ENCODE measurements at places on chromosomes 4 and X. TPM values are rescaled to one million over a fixed set of nuclear protein-coding genes. Genes with fewer than 3 reads are reported as not detected.
A peak's percentile ranks its signal among the peaks of the same experiment; 100 is the strongest.

ANKRD50 gene
- 11.7 TPM for total RNA-seq

TMEM35A gene
- 0.19 TPM for total RNA-seq

GLRB gene
- 3.3 TPM for total RNA-seq

TMPRSS11A gene
- total RNA-seq = not detected

TMA16 gene
- 18.3 TPM for total RNA-seq

TLR2 gene
- 81.6 TPM for total RNA-seq

DGKK gene
- total RNA-seq = not detected

DGAT2L6 gene
- not detected for total RNA-seq

MGARP gene
- 0.39 TPM for total RNA-seq

SOD3 gene
- total RNA-seq = 128 TPM

ANKRD17 gene
- 65.8 TPM for total RNA-seq

SHROOM2 gene
- 0.58 TPM for total RNA-seq

EMCN gene
- 30.0 TPM for total RNA-seq

DNA sequence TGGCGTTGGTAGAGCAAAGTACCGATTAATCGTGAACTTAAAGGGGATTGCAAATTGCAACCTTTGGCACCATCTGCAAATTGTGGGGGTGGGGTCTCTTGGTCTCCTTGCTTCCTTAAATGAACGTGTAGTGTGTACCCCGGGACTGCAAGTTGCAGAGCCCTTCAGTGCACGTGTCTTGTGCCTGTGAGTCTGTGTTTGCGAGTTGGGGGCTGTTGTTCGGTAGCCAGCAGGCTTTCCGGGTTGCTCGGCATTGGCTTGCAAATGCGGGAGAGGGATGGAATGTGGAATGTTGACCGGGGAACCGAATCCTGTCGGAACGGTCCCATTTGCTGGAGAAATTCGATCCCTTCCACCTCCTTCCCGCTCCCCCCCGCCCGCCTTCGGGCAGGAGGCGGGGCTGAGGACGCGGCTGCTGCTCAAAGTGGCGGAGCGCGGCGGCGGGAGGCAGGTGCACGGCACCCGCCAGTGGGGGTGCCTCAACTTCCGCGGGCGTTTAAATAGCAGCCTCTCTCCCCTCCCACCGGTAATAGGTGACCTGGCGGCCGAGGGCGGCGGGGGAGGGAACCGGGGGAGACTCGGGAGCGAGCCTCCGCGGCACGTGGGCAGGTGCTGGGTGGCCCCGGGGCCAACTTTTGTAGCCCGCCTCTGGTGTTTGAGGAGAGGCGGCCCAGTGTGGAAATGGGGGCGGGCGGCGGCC, 1.5 kb downstream of the JADE1 start:
- DNase-seq = no peak

GRCh38 chrX:133745349-133745748, 240.0 kb downstream of the GPC3 start:
- DNase-seq = no peak

GRCh38 chr4:55385201-55385649, 10.5 kb upstream of the TMEM165 start:
- DNase-seq = no peak

- DNase-seq = no peak
These were observed 2184.4 kb upstream of the TENM3 start for GRCh38 chr4:180058691-180059215.

- no peak for DNase-seq
These were observed 411.2 kb downstream of the TLL1 start for GRCh38 chr4:166284221-166284620.

GRCh38 chrX:137565318-137565904, 516 bp upstream of the ZIC3 start:
- DNase-seq = no peak

- no peak for DNase-seq
These were observed 115.8 kb downstream of the VEGFC start for GRCh38 chr4:176676901-176677300.

DNA sequence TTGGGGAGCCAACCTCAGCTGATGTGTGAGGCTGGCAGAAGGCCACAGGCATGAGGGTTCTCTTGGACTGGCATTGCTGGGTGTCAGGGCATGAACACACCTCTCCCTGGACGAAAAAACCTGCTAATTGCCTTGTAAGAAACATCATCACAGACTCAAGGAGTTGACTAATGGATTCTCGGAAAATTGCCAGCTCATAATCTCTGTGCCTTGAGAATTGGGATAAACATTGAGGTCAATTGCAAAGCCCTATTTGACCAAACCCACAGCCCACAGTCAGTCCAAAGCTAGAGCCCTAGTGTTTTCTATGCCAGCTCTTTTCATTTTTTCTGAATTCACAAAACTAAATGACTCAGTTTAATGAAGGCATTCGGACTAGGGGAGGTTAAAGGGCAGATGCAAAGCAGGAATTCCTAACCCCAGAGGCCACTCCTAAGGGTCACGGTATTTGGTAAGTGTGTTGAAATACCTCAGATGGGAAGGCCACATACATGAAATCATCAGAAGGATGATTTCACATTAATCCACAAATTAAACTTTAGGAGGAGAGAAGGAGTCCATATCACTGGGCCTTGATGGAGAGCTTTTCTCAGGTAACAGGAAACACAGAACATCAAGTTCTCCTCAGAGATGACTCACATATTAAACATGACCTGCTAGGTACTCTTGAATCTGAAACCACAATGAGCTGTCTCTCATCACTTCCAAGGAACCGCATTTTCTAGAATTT, 39.0 kb upstream of the RASL11B start:
- DNase-seq = no peak

- DNase-seq = no peak
These were observed 12.4 kb downstream of the CASP6 start for GRCh38 chr4:109690690-109691410.

DNA sequence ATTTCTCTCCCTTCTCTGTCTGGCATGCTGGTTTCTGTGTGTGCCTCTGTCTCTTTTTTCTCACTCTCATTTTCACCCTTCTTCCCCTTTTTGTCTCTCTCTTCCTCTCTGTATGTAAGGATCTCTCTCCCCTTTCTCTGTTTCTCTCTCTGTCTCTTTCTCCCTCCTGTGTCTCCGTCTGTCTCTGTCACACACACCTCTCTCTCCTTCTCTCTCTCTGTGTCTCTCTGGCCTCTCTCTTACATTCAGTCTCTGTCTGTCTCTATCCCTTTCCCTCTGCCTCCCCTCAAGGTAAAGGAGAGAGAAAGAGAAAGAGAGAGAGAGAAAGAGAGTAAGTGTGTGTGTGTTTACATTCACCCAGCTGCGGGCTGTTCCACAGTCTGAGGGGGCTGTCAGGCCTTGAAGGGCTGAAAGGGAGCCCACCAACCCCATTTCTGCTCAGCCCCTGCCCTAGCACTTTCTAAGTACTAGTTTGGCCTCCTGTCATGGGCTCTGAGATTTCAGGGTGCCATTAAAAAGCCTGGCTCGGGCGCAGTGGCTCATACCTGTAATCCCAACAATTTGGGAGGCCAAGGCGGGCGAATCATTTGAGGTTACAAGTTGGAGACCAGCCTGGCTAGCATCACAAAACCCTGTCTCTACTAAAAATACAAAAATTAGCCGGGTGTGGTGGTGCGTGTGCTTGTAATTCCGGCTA, 9.6 kb upstream of the TSPYL2 start:
- DNase-seq = peak; percentile 73

- no peak for DNase-seq
These were observed 43.2 kb upstream of the TMSB15B start for GRCh38 chrX:103919270-103919637.

DNA sequence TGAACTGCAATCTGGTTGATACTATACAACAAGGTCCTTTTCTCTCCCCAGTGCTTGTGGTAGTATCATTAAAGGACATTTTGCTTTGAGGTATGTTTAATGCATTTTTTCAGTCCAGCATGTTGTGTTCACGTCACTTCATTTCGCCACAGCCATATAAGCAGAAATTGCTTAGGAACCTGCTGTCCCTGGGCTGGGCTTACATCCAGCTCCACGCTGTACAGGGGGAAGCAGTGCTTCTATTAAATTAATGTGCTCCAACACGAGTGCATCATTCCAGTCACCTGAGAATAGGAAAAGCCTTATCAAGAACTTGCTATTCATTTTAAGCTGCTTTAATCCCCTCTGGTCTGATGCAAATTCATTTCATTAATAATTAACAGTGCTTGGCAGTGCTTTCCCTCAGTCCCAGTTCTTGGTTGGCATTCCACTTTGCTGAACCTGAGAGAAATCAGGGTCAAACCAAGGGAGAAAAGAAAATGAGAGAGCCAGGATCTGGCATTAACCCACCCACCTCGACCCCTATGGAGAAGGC, 47.4 kb upstream of the PTCHD1 start:
- no peak for DNase-seq

DNA sequence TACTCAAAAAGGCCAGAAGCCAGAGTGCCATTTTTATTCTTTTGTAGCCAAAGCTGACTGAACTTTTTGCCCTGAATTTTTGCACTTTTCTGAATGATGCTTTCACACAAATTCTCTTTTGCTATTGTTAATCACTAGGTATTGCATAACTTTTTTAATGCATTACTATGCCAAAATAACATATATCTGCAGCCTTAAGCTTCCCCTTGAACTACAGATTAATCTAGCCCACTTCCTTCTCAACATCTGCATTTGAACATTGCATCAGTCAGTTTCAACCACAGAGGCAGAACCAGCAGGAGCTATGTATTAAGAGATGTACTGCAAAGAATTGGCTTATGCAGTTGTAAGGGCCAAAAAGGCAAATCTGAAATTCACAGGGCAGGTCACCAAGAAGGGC, 197.6 kb upstream of the GYPA start:
- no peak for DNase-seq

- no peak for DNase-seq
These were observed 271.8 kb downstream of the INPP4B start for GRCh38 chr4:142574306-142574705.

DNA sequence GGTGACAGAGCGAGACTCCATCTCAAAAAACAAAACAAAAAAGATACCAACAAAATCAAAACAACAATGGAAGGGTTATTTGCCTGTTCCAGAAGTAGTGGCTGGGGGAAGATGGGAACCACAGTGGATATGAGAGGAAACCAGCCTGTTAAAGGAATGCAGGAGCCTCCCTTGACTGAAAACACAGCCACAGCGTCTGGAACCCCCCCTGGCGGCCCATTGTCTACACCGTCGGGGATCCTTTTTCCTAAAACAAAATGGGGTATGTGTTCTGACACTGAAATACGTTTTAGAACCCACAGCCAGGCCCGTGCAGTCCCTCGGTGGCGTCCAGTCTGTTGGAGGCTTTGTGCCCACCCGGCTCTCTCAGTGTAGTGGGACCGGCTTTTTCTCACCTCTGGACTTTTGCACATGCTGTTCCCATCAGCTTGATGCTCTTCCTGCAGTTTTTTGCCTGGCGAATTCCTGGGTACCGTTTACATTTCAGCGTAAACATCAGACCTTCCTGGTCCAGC, 19.6 kb downstream of the PIGG start:
- DNase-seq = peak; percentile 22

GRCh38 chr4:136750897-136751296, 781.4 kb downstream of the PCDH18 start:
- DNase-seq = no peak

GRCh38 chr4:160319221-160319867, 1216.5 kb downstream of the RAPGEF2 start:
- no peak for DNase-seq

DNA sequence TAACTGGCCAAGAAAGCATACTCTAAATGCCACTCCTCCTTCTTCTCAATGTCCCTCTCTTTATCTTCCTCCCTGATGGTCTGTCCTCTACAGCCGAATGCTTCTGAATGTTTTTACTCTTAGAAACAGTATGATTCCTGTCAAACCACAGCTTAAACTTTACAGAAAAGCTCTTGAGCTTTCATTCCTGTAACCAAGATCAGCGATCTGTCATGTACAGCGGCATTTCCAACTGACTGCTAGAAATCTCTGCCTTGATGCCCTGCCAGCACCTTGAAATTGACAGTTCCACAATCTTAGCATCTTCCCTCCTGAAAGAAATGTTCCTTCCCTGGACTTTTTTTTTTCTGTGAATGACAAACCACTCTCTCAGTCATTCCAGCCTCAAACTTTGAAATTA, 11.5 kb upstream of the GATB start:
- no peak for DNase-seq

GRCh38 chr4:153512952-153513500, 46.9 kb downstream of the TMEM131L start:
- no peak for DNase-seq

GRCh38 chrX:460823-461640, 74.3 kb upstream of the PPP2R3B start:
- no peak for DNase-seq

DNA sequence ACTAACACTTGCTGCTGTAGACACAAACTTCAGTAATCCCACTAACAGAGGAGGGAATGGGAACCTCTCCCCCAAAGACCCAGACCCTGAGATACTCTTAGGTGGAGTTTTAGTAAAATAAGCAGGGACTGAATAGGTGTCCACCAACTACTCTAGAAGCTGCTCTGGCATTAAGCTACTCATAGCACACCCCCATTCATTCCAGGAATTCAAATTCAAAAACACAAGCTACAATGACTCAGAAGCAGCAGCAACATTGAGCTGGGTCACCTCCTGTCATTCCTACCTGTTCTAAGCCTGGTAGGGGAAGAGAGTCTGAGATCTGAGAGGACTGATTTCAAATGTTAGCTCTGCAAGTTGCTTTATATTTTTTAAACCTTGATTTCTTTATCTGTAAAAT, 135.4 kb upstream of the FRMPD4 start:
- DNase-seq = no peak

- no peak for DNase-seq
These were observed 16.0 kb downstream of the RAB40A start for GRCh38 chrX:103503163-103503852.

- no peak for DNase-seq
These were observed 287.8 kb downstream of the ZNF674 start for GRCh38 chrX:46257451-46257879.

DNA sequence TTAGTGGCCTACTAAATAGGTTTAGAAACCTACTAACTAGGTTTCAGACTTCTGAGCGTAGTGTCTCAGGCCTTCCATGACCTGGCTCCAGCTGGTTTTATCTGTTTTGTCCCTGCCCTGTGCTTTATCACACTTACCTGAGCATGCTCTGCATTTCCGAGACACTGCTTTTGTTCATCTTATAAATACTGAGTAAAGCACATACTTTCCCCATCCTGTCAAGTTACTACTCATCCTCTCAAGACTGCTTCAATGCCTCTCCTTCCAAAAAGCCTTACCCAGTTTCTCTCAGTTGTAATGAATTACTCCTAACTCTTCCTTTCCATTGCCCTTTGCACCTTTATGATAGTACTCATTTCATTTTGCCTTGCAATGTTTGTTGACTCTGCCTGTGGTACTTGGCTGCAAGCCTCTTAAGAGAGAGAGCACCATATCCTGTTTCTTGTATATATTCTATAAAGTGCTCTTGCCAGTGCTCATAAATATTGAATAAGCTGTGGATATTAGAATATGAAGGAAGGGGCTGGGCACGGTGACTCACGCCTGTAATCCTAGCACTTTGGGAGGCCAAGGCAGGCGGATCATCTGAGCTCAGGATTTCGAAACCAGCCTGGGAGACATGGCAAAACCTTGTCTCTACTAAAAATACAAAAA, 34.4 kb downstream of the SLAIN2 start:
- no peak for DNase-seq

- no peak for DNase-seq
These were observed 56.6 kb upstream of the SLC6A14 start for GRCh38 chrX:116379854-116380253.

- DNase-seq = no peak
These were observed 93.1 kb downstream of the PCDH19 start for GRCh38 chrX:100316987-100317386.

GRCh38 chr4:27397886-27398285, 537.2 kb downstream of the STIM2 start:
- no peak for DNase-seq
